HTR-8/SVneo (cell line): ENCODE measurements at places on chromosomes 2 and 18.

- DNase-seq = no peak
Measured at GRCh38 chr2:45631319-45631718, 20.2 kb upstream of the PRKCE start.

DNA sequence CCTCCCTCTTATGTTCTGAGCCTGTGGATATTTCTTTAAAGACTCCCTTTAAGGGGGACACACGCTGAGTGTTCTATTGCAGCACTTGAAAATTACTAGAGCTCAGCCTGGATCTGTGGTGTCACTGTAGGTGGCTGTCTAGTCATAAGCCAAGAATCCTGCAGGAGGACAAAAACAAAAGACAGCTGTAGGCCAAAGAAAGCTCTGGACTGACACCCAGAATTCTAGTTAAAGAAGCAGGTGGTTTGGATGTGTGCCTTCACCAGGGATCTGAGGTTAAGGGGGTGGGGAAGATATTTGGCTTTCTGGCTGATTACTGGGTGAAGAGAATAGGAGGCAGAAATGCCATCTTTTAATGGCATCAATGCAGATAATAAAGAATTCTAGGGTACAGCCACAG is 842.5 kb upstream of the NXPH2 start:
- no peak for DNase-seq

DNA sequence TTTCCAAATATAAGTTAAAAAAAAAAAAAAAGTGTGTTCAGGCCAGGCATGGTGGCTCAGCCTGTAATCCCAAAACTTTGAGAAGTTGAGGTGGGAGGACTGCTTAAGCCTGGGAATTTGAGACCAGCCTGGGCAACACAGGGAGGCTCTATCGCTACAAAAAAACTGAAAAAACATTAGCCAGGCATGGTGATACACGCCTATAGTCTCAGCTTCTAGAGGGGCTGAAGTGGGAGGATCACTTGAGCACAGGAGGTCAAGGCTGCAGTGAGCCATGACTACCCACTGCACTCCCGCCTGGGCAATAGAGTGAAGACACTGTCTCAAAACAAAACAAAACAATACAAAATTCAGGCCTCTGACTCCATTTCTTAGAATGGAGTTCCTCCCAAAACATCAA is 9.2 kb downstream of the USP37 start:
- DNase-seq = no peak

- no peak for DNase-seq
Measured at GRCh38 chr2:84925336-84925723, 19.9 kb downstream of the TMSB10 start.

GRCh38 chr18:69705987-69706386 is 241.7 kb downstream of the CD226 start:
- no peak for DNase-seq

DNA sequence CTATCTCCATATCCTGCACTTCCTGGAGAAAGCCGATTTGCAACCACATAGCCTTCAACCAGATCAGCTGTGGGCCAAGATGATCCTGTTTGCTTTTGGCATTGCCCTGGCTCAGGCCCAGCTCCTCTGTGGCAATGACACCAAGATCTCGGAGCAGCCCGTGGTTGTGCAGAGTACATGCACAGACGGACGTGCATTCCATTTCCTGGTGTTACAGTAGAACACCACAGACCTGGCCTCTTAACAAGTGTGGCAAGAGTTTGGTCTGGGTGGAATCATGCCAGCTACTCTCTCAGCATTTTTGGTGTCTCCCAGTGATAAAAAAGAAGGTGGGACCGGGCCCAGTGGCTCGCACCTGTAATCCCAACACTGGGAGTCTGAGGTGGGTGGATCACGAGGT is 20.0 kb downstream of the MALT1 start:
- no peak for DNase-seq

- no peak for DNase-seq
Measured at GRCh38 chr2:10963155-10963554, 51.4 kb downstream of the KCNF1 start.

DNA sequence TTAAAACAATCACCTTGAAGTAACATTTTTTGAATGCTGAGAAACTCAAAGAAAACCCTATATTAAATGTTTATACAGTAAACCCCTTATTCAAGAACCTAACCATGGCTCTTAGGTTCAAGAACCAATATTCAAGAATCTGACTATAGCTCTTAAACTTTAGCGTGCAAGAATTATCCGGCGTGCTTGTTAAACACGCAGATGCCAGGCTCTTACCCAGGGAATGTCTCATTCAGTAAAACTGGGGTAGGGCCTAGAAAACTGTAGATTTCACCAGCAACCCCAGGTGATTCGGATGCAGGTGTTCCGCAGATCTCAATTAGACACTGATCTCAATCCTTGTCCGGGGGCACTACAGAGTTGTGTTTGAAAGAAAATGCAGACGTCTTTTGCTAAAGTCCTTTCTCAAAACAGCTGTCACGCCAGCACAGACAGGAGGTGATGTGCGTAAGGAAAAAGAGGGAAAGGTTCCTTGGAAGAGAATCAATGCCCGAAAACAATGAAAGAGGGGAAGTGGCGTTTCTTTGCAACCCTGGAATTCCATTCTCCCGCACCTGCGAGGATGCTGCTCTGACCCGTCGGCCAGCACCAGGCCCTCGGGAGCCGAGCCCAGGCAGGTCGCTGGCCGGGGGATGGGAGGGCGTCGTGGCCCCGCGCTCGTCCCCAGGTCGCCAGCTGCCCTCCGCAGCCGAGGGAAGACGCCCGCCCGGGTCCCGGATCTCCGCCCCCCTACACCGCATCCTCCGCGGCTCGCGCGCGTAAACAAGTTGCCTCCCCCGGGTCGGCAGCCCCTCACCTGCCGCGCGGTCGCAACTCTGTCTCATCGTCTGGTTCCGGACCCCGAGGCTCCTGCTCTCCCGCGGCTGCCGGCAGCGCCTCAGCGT is 851 bp downstream of the EIF2AK3 start:
- DNase-seq = peak; percentile 11

GRCh38 chr2:121284463-121285449 is at the start of gene TFCP2L1:
Gene TFCP2L1 (minus strand): TSS chr2:121285202. CDS start chr2:121285109, 93 bp downstream.
- peak; percentile 41 for DNase-seq

GRCh38 chr2:24380820-24381219 is 20.5 kb upstream of the ITSN2 start:
- DNase-seq = no peak
